Hepatic stellate cell (primary cell): ENCODE measurements at places on chromosomes 1 and 21.

DNA sequence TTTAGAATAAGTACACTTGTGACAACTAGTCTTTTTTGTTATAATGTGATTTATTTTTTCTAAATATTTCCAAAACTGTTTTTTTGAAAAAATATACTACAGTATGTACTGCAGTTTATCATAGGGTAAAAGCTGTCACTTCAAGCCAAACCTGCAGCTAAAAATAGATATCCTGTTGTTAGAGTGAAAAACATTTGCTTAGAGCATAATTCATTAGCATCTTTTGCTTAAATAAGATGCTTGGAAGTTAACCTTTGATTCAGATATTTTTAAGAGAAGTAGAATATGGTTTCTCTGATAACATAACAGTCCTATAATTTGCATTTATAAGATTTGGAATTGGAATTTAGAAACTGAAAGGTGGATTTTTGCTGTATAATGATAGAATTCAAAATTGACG is 21.5 kb downstream of the PRKACB start:
- no peak for DNase-seq

- DNase-seq = no peak
Measured at GRCh38 chr1:214471458-214471857, 79.9 kb downstream of the PTPN14 start.

DNA sequence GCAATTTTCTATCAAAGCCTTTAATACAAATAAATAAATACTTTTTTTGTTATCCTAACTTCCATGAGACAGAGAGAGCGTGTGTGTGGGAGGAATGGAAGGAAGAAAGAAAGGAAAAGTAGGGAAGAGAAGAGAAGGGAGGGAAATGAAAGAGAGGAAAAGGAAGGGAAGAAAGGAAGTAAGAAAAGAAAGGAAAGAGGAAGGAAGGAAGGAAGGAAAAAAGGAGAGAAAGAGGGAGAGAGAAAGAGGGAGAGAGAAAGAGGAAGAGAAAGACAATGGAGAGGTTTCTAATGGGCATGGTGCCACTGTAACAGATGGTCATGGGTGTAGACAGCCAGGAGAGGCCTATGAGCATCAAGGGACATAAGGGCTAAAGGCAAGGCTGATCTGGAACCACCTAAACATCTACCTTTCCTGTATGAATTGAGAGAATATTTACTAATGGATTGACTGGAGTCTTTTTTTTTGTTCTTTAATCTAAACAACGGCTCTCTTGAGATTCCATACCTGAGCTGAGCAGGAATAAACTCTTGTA is 234.9 kb downstream of the PTPRC start:
- no peak for DNase-seq

GRCh38 chr1:89927049-89927448 is 67.9 kb upstream of the ZNF326 start:
- DNase-seq = no peak

- no peak for DNase-seq
Measured at GRCh38 chr1:241532864-241533263, 686 bp downstream of the KMO start.

DNA sequence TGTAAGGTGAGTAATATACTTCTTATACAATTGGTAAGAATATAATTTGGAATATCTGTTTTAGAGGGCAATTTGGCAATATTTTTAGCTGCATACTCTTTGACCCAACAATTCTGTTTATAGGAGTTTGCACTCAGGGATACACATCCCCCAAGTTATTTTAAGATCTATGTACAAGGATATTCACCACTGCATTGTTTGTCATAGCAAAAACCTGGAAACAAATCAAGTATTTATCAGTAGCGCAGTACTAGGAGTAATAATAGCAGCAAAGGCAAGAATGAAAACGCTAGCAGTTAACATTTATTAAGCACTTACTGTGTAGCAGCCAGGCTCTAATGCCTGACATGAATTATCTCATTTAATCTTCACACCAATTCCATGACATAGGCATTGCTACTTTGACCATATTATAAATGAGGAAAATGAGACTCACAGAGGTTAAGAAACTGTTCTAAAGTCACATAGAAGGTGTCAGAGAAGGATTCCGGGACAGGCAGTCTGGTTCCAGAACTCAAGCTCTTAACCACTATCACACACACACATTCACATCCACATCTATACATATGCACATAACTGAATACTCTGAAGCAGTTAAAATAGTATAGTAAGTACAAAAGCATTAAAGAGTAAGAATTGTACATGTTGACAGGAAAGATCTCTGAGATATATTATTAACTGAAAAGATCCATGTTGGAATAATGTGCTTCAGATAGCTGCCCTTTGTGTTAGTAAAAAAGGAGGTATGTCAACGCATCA is 30.6 kb downstream of the PHC2 start:
- DNase-seq = no peak
